Occipital lobe (tissue), 3 donors: ENCODE measurements at places on chromosomes 5 and 9.

- DNase-seq, result no peak
Measured at GRCh38 chr9:98539954-98540353, 168.8 kb downstream of the GABBR2 start.

DNA sequence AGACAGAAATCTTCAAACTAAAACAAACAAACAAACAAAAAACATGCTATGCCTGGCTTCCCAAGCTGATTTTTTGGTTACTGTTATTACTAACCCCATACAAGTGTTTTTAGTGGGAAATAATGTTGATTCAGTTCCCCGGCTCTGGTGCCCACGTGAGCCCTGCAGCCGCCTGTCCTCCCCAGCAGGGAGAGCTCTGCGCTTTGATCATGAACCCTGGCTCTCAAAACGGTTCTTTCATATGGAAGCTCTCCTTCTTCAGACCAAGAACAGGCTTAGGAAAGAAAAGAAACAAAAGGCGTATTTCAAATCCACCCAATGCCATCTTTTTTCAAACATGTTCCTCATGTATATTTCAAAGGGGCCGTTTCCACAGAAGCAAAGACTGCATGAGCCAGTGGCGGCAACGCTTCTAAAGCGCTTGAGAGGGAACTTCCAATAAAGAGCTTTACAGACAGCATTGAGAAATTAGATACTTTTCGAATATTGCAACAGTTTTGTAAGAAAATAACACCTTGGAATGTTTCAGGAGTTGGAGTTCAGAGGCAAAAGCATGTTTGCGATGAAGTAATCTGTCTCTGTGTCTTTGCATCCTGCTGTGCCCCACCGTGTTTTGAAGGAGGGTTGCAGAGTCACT lies 74.8 kb downstream of the ICE1 start:
- peak; percentile 56 for DNase-seq

DNA sequence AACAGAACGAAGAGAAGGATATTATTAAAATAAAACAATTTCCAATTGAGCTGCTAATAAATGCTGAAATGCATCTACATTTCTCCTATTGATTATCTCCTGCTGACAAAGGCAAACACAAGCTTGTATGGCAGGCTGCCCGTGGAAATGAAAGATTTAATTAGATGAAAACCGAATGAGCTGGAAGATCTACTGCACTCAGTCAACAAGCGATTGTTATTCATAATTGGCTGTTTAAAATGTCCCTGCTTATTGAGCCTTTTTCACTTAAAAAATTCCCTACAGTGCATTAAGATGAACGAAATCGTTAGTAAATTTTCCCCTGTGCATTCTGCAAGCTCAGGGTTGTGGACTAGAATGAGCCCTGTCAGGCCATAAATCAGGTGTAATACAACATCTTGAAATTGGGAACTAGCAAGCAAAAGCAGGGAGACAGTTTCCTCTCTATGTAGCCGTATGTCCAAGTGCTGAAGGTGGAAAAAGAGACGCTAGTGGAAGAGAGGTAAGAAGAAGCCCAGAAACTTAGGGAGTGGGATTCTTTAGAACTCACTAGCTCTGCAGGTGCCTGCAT lies 28.5 kb upstream of the KIF4B start:
- DNase-seq, result no peak

DNA sequence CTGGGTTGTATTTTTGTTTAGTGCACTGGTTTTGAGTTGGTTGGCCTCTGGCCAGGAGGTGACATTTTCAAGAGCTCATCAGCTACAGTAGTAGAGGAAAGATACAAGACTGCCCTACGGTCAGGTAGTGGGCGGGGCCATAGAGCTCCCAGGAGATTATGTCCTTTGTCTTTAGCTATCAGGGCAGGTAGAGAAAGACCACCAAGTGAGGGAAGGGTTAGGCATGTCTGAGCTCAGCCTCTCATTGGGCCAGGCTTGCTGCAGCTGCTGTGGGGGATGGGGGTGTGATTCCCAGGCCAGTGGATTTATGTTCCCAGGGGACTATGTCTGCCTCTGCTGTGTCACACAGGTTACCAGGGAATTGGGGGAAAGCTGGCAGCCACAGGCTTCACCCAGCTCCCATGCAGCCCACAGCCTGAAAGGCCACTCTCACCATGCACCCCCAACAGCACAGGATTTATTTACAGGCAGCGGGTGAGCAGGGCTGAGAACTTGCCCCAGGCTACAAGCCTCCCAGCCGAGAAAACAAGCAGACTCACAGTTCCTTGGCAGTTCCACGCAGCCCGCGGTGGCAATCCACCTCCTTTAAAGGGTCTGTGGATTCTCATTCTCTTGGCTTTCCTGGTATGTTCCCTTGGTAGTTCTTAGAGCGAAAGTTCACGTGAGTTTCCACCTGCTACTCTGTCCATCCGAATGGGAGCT lies 37.5 kb upstream of the BOD1 start:
- DNase-seq, result no peak

- DNase-seq, result no peak
Measured at GRCh38 chr5:57817001-57817453, 334.4 kb upstream of the ACTBL2 start.

DNA sequence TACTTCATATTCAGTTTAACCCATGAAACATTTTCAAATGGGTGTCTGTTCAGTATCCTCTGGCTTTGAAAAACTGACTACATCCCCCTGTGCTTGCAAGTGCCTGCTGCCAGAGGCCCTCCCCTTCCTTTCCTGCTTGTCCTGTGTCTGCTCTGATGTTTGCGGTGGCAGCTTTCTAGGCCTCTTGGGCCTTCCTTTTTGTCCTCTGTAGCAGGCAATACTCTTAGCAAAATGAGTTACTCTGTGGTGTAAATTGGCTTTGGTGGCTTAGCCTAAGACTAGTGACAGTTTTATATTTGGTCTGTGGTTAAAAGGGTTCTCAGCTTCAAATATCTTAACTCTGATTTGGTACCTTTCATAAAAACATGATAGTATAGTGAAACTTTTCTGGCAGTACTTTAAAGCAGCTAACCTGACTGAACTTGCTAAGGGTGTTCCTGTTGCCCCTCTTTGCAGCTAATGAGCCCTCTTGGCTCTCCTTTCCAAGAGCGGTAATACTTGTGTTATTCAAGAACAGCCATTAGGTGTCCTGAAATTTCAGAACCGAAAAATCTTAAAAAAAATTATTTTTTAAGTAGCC lies 76.6 kb downstream of the GOLM1 start:
- no peak for DNase-seq

DNA sequence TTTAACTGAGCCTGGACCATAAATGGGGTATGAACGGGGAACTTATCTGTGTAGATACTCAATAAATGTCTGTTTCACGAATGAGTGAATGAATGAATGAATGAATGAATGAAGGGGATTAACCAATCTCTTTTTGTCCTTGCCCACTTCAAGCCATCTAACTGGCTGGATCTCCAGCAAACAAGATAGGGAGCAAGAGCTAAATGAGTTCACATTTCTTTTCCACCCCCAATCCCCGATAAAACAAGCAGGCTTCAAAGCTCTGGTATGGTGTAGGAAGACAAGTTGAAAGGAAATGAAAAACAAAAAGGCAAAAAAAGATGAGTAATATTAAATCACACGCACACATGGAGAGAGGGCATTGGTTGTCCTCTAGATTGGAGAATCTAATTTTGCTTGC lies 84.0 kb downstream of the CMYA5 start:
- DNase-seq, result no peak

DNA sequence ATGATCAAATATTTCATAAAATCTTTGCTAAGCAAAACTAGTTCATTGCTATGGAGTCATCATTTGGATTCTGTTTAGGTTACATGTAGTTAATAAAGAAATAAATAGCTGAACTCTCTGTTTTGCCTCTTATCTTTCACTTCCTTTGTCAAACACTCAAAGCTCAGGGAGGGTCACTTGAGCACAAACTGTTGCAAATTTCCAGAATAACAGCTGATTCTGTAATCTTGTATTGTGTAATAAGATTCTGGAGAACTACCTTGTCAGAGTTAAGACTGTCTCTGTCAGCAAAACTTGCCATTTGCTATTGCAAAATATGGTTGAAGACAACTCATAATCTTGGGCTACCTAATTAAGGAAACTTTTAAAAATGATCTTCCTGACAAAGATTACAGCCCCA lies 182.0 kb upstream of the MOCS2 start:
- DNase-seq, result no peak

DNA sequence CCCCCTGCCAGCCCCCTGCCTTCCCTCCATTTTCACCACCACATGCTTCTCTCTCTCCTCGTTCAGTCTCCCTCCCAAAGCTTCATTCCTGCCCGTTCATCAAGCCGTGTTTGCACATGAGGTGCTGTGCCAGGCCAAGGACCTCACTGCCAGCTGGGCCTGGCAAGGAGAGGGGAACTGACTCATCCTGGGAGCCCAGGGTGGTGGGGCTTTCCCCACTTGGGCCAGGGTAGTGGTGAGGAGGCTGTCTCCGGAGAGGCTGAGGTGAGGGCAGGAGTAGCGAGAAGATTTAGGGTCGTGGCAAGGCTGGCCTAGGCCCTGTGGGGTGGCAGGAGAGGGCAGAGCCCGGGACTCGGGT lies 30.4 kb upstream of the NOTCH1 start:
- DNase-seq, result no peak

DNA sequence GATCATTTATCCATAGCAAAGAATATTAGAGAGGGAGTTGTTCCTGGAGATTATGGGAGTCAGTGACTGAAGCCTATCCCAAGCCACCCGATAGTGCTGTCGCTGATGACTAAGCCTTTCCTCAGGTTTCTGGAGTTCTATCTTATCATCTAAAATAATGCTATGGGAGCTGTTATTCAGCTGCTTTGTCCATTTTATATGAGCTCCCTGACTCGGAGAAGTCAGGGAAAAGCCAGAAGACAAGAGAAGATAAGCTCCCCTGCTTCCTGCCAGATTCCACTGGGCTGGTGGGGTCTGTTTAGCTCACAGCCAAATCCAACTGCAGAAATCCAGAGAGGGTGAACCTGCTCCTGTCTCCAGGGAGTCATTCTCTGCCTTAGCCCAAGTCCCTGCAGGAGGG lies 148.2 kb downstream of the DROSHA start:
- DNase-seq, result no peak

- DNase-seq, result no peak
Measured at GRCh38 chr5:9742848-9743247, 112.7 kb upstream of the TAS2R1 start.

DNA sequence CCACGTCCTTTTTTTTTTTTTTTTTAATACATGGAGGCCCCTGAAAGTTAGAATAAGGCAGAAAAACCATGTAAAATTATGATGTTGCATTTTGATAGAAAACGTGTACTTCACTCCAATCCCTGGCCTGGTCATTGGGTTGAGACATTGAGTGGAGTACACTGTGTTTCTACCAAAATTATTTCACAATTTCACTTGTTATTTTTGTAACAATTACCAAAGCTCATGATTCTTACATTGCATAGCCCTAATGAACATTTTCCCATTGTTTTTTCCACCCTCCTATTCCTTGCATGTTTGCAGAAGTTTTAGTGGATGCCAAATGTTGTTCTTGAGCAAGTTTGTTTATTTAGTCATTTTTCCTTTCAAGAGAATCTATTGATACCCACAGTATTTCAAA lies 21.9 kb downstream of the MAMDC2 start:
- DNase-seq, result no peak

- no peak for DNase-seq
Measured at GRCh38 chr5:34524123-34524522, 132.0 kb upstream of the RAI14 start.

DNA sequence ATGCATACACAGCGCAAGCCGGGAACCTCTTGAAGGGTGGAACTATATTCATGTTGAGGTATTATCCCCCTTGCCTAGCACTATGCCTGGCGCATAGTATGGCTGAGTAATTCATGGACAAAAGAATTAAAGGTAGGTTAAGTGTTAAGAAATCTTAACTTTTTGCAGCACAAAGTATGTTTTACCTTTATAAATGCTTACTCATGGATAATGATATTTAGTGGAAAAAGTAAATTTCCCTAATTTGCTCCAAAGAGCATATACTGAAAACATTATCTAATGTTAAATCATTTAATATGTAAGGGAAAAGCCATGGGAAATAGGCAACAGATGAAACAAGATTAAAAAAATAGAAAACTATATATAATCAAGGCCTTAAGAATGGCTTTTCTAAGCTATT lies 296.2 kb downstream of the PJA2 start:
- no peak for DNase-seq

- peak; percentile 65 for DNase-seq
Measured at GRCh38 chr5:150946351-150946905, 41.6 kb upstream of the ZNF300 start.

- DNase-seq, result no peak
Measured at GRCh38 chr9:4760122-4760521, 19.1 kb upstream of the AK3 start.

DNA sequence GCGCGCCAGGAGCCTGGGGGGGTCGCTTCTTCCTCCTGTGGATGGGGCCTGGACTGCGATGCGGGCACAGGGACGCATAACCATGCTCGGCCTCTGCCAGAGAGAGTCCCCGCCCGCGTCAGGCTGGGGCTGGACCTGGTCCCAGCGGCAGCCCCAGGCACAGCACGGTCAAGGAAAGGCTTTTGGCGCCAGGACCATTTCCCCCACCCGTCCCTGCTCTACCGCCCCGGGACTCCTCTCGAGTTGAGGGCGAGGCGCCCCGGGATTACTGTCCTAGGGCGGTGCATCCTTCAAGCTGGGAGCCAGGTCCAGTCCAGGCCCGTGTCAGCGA lies 341 bp downstream of the MXD3 start:
- no peak for DNase-seq

GRCh38 chr5:176762489-176762888 lies 47.9 kb upstream of the UNC5A start:
- no peak for DNase-seq

DNA sequence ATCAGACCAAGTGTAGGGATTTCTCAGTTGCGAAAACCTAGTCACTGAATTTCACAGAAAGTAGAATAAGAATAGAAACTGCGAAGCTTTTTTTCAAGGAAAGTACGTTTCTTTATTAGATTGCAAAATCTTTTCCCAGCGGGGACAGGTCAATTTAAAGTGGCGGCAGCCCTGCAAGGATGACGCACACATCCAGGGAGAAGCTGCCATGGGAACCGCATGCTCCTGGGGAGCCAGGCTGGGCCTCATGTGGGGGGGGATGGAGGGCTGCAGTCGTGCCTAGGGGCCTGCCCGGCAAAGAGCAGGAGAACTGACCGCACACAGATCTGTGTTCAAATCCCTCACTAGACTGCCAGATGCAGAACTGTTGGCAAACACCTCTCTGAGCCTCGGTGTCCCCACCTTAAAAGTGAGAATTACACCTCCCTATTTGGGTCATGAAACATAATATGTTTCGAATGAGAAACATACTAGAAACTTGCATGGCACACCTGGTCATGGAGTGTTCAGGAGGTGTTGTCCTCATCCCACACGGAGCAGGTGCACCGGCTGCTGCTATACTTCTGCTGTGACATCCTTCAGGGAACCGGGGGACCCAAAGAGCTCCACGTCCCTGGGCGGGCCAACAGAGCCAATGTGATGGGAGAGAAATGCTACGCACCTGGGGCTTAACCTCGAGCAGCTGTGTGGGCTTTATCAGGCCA lies 127.8 kb upstream of the PHYKPL start:
- DNase-seq, result no peak

GRCh38 chr5:67215519-67216471 lies 19.2 kb upstream of the CD180 start:
- DNase-seq, result no peak

- DNase-seq, result no peak
Measured at GRCh38 chr5:167820101-167820990, 471.1 kb upstream of the WWC1 start.
